ENCODE measurements at places on chromosomes 3 and 15.
A peak's percentile ranks its signal among the peaks of the same experiment; 100 is the strongest.

GRCh38 chr3:171962137-171962720 lies 77.1 kb upstream of the FNDC3B start:
- DNase-seq = no peak

DNA sequence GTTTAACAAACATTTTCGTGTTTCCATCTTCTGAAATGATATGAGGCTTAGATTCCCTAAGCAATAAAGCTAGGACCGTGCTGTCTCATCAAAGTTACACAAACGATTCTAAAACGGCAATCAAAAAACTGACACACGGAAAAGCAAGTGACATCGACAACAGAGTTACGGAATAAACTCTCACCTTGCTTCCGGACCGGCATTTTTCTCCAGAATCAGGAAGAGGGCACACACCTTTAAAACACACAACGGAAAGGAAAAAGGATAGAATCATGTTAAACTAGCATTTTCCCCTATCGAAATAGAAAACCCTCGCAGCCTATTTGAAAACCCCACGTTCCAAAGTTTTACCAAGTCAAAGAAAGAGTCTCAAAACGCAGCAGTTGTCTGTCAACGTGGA lies 1.4 kb downstream of the DLG1 start:
- DNase-seq = no peak

- no peak for DNase-seq
Observed at GRCh38 chr3:10708216-10708893, 107.7 kb upstream of the SLC6A11 start.

GRCh38 chr3:29312395-29312794 lies 31.5 kb downstream of the RBMS3 start:
- DNase-seq = no peak

DNA sequence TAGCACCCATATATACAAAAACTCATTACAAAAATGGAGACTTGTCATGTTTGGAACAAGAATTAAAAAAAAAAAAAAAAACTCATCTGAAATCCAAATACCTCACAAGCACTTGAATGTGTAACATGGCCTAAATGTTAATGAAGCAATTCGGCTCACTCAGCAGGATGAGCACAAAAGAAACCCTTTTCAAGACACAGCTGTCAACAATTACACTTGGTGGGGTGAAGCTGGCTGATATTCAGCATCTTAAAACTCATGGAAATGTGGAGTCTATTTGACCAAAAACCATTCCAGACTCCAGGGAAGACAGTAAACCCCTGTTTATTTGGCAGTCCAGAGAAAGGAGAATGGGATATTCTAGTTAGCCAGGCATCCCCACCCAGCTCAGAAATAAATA lies 205.4 kb upstream of the TSC22D2 start:
- no peak for DNase-seq

DNA sequence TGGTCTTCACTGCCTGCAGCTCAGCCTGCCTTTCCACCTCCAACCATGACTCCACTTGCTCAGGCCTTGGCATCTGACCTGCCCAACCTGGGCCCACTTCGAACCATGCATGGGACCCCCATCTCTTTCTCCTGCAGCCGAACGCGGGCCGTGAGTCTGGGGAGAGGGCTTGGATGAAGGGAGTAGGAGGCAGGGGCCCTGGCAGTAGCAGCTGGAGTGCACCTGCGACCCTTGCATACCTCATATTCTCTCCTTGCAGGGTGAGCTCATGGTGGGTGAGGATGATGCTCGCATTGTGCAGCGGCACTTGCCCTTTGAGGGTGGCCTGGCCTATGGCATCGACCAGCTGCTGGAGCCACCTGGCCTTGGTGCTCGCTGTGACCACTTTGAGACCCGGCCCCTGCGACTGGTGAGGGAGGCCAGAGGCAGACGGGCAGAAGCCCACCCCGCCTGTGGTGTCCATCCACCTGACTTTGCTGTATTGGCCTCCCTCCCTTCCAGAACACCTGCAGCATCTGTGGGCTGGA lies 13.5 kb downstream of the NT5DC2 start:
- no peak for DNase-seq

- no peak for DNase-seq
Observed at GRCh38 chr3:142481196-142481595, 33.4 kb upstream of the XRN1 start.

GRCh38 chr15:51281368-51281967 lies 56.9 kb downstream of the CYP19A1 start:
- no peak for DNase-seq

GRCh38 chr3:129038121-129038855 lies 22.3 kb upstream of the GP9 start:
- no peak for DNase-seq

GRCh38 chr15:78329625-78330024 lies 10.5 kb upstream of the CRABP1 start:
- DNase-seq = no peak

GRCh38 chr3:198093112-198093679 lies 133.2 kb downstream of the LMLN start:
- no peak for DNase-seq

- DNase-seq = no peak
Observed at GRCh38 chr15:80834906-80835305, 55.7 kb downstream of the CEMIP start.

GRCh38 chr3:65806600-65806999 lies 232.1 kb downstream of the MAGI1 start:
- DNase-seq = no peak

DNA sequence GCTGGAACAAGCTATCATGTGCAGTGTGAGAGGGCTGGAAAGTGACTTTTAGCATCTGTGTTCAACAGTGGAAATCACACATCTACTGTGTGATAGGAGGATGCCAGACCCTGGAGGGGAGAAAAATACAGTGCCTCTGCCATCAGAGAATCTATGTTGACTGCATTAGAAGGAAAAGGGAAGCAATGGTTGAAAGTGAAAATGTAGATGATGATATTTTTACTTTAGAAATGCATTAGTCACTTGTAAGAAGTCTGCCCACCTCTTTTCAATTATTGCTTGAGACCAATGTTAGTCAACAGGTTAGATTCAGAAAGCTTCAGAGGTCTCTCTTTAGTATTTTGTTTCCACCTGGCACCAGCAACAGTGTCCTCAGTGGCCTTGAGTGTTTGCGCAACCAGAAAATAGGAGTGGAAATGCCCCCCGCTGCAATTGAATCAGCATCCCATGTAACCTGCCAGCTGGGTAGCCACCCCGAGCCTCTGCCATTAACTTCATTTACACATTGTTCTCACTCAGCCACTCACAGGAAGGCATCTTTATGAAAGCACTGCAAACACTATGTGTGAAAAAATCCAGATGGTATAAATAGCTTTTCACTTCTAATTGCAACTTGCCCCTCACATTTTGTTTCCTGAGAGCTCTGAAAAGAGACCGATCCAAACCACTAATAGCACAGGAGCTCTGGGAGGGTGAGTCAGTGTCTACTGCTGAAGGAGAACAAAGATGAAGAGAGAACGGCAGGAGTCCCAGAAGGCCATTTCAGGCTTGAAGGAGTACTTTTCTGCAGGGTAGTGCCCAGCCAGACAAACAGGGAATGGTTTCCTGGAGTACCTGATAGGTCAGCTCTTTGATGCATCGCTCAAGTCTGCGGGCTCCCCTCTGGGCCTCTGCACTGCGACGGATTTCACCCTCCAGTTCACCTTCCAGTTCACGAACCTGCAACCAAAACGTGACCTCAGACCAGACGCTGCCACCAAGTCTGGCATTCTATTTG lies 92.1 kb downstream of the HHLA2 start:
- no peak for DNase-seq

- DNase-seq = no peak
Observed at GRCh38 chr3:116444819-116445310, 422 bp downstream of the LSAMP start.

- DNase-seq = no peak
Observed at GRCh38 chr3:187750513-187751123, 5.3 kb upstream of the BCL6 start.

- no peak for DNase-seq
Observed at GRCh38 chr3:54376142-54376807, 253.9 kb downstream of the CACNA2D3 start.

GRCh38 chr3:42582474-42583070 lies 805 bp upstream of the SEC22C start:
- no peak for DNase-seq

- no peak for DNase-seq
Observed at GRCh38 chr3:175029828-175030227, 170.7 kb downstream of the NAALADL2 start.

GRCh38 chr3:115071601-115072000 lies 75.5 kb downstream of the ZBTB20 start:
- DNase-seq = no peak

- no peak for DNase-seq
Observed at GRCh38 chr15:68679161-68679560, 100.4 kb downstream of the CORO2B start.

DNA sequence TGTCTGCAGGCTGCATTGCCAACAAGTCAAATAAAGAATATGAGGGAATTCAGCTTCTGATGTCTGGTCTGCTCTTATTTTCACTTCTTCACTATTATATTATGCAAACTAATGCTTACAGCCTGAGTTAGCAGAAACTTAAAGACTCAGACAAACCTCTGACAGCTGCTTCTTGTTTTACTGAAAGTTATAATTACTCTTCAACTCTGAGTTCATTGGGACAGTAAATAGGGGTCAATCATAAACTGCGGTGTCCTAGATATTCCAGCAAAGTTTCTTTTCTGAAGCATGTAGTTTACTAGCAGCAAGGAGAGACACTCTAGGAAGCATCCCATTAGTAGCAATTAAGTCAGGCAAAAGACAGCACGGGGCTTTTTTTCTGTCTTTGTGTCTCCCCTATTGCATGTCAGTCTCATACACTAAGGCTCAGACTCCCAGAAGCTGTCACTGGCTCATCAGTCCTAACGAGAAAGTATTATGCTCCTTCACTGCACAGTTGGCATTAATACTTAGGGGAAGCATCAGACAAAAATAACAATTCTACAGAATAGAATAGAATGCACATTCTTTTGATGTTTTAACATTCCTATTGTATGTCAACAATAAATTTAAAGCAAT lies 1060.8 kb downstream of the ROBO1 start:
- no peak for DNase-seq

DNA sequence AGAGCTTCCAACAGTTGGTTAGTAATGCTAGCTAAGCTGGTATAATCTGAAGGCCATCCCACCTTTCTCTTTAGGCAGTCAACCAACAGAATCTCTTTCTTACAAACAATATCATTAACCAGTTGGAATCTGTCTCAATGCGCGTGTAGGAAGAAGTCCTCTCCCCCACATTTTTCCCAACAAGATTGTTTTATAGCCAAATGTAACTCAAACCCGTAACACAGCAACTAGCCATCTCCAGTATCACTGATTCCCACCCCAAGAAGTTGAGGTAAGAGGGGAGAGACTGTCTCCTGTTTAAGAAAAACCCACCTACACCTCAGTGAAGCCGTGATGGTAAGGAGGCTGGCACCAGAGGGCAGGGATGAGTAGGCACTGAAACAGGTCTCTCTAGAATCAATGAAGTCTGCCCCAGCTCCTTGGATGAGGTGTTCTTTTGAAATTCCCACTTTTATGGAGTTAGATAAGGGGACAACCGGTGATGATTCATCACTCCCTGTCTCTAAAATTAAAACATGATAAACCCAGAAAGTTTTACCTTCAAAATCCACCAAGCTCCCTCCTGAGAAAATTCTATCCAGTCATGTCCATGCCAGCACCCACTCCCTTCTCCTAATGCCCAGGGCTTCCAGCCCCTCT lies 30.9 kb downstream of the CDC25A start:
- DNase-seq = no peak

- DNase-seq = no peak
Observed at GRCh38 chr3:80018375-80018774, 250.6 kb upstream of the ROBO1 start.

DNA sequence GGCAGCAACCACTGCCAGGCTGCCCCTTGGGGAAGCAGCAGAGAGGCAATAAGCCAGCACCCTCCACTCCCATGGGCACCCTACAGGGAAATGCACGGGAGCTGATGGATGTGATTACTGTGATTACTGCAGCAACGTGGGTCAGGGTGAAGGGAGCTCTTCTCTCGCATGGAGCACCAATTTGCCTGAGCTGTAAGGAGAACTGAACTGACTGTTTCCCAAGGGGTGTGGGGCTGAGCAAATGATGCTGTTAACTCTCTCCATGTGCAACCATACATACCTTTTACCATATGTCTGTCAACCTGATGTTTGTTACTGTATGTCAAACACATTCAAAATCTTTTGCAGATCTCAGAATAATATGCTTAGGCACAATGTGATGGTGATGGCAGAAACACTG lies 680.6 kb downstream of the SQOR start:
- no peak for DNase-seq

DNA sequence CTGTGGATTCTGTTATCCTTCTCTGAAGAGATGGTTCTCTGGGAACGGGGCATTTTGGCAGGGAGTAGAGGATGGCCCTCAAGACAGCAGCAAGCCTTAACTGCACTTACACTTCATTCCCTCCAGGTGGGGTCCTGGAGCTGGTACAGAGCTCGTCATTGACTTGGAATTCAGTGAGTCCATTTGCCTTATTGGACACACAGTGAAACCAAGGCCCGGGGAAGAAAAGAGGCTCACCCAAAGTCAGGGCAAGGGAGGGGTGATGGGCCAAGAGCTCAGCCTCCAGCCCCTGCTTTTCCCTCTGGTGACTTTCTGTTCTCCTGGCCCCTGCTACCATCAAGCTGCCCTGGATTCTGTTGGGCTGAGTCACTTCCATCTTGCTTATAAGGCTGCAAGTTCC lies 125.6 kb downstream of the ETFA start:
- peak; percentile 29 for DNase-seq

DNA sequence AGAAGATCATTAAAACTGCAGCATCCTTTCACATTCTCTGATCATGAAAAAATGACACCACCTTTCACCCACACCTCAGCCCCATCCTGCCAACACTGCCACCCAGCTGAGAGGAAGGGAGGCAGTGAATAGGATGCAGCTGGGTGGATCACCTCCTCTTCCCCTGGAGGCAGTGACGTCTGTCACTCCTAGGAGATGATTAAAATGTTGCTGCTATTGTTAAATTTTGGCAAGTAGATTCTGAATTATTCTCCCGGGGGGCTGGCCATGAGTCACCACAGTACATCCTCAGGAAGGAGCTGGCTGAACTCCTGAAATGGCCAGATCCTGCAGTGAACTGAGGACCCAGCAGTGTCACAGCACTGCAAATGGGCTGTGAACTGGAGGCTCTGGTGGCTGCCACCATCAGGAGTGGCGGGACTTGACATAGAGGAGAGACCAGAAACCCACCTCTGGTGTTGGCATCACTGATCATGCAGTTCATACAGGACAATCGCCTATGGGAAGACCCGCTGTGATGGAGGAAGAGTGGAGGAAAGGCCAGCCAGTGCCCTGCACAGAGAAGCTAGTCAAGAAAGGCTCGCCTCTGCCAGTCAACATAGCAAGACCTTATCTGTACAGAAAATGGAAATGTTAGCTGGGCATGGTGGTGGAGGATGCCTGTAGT lies 199.1 kb downstream of the FAM43A start:
- no peak for DNase-seq

DNA sequence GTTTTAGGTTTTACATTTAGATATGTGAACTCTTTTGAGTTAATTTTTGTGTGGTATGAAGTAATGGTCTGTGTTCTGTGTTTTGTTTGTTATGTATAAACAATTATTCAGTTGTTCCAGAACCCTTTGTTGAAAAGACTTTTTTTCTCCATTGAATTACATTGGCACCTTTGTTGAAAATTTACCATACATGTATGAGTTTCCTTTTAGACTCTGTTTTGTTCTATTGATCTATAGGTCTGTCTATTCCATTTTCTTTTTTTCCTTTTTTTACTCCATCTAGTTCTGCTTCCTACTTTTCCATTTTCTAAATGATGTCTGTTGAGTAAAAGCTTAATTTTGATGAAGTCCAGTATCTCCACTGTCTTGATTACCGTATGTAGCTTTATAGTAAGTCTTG lies 31.4 kb downstream of the ARIH2 start:
- no peak for DNase-seq

GRCh38 chr3:187636528-187636927 lies 33.7 kb downstream of the SST start:
- DNase-seq = no peak
